ENCODE measurements at places on chromosomes 1 and 21.

DNA sequence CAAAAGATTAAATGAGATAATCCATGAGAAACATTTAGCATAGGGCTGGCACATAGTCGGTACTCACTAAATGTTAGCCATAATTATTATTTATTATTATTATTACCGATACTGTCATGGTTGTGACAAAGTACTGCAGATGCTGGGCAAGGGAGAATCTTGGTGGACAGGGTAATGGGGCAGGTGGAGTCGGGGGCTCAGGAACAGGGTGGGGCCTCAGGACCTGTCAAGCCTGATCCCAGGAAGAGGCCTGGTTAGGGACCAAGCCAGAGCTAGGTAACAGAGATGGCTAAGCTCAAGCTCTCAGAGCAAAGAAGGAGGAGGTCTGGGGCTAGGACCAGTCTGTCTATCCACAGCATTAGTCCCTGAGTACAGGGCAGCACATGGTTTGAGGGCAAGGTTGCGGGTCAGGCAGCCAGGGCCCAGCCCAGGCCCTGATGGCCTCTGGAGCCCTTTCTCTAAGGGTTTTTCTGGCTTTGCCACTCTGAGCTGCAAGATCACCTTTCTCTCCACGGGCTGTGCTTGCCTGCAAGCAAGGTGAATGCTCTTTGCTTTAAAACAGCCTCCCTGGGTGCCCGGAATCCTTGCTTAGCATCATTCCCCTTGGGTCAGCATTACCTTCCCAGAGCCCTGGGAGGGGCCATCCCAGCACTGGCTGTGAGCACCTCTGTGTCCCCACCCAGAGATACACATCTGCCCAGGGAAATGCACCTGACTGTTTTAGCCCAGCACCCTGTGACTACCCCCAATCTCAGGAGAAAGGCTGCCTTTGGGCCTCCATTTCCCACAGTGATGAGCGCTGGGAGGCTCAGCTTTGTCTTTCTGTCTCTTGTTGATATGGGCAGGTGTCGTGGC, 572.0 kb downstream of the PTPRU start:
- no peak for DNase-seq

DNA sequence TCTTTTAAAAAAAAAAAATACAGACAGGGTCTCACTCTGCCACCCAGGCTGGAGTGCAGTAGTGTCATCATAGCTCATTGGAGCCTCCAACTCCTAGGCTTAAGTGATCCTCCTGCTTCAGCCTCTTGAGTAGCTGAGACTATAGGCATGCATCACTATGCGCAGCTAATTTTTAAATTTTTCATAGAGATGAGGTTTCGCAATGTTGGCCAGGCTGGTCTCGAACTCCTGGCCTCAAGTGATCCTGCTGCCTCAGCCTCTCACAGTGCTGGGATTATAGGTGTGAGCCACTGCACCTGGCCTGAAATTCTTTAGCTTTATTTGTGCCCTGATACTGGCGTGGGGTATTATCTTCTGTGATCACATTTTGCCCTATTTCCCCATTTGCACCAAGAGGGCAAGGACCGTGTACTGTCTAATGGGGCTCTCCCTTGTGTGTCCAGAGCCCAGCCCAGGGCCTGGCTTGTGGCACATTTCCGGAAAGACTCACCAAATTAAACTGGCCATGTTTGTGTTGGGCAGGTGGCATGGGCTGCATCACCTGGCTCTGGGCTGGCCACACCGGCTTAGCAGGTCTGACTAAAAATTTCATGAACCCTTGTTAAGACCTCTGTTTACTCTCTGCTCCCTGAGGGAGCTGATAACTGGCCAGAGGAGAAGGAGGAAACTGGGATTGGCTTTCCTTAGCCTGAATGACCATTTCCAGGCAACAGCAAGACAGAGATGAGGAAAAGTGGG, 32.2 kb downstream of the TRIM62 start:
- no peak for DNase-seq

GRCh38 chr21:35348686-35349085, 299.6 kb upstream of the RUNX1 start:
- no peak for DNase-seq

GRCh38 chr1:225772323-225772768, 5.3 kb upstream of the SRP9 start:
- no peak for DNase-seq

GRCh38 chr1:21072721-21073120, 104.0 kb downstream of the EIF4G3 start:
- DNase-seq = no peak

DNA sequence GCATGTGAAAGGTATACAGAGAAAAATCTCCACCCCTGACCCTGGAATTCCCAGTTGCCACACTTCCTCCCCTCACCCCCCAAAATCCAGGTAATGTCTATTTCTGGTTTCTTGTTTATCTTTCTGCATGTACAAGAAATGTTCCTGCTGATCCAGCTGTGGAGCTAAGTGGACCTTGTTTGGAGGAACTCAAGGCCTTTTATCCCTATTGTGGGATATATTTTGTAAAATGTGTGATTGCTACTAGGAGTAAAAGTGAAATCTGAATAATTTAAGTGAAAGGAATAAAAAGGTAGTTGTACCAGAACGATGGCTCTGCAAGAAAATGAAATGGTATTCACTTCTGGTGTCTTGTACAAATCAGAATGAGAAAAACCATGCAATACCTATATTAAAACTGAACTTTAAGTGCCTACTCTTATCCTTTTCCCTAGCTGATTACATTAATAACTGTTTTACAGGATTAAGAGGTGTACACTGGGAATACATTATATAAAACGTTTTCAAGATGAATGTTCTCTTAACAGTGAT, 3.0 kb downstream of the SPEN start:
- DNase-seq = no peak

DNA sequence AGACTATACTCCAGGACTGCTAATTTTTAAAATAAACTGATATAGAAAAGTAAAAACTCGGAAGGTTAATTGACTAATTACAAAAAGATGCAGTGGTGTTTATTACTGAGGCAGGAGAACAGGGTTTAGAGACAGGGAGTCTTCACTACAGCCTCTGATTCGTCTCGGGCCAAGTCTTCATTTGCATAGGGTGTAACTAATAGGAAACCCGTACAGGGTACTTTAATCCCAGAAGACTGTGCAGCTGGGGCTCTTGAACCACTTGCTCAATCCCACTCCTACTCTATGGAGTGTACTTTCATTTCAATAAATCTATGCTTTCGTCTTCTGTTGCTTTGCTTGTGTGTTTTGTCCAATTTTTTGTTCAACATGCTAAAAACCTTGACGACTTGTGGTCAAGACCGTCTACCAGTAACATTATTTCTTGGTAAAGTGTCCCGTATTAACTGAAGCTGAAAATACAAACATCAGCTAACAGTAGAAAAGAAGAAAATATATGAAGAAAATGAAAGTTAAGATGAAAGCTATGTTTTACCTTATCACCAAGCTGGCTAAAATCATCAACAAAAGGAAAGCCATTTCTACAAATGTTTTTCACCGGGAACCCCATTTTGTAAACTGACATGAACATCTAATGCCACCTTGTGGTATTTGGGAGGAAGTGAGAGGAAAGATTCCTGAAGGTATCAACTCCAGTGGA, 8.0 kb downstream of the SDHB start:
- no peak for DNase-seq

- no peak for DNase-seq
These were observed 7.4 kb upstream of the RGS13 start for GRCh38 chr1:192628396-192629057.

DNA sequence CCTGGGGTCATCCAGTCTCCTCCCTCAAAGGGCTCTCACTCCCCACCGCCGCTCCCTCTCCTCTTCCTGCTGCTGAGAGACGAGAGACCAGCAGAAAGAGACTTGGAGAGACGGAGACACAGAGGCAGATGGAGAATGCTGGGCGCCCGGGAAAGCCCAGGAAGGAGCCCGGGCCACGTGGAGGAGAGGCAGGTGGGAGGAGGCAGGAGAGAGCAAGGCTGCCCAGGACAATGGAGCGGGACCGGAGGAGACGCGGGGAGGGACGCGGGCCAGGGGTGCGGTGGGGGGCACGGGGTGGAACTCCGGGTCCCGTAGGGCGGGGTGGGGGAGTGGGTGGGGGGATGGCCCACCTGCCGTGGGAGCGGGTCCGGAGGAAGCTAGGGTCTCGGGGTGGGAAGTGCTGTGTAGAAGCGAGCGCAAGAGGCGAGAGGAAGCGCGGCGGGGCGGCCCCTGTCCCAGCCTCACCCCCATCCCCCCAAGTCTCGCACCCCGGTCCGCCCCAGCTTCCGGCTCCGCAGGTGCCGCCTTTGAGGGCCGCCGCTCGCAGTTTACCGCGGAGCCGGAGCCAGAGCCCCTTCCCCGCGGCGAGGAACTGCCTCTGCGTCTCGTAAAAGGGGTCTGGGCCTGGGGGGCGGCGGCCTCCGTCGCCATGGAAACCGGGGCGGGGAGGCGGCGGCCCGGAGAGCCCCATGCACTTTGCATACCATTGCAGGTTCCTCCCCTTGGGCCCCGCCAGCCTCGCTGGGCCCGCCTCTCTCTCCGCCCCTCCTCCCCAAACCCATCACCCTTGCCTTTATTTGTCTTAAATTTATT, 11.7 kb upstream of the EPHA2 start:
- DNase-seq = no peak

GRCh38 chr1:5980314-5981008, 11.8 kb downstream of the NPHP4 start:
- no peak for DNase-seq

GRCh38 chr21:32312976-32313375, 14.3 kb downstream of the MRAP start:
- DNase-seq = no peak

- DNase-seq = no peak
These were observed 162.3 kb downstream of the PSMG1 start for GRCh38 chr21:39020751-39021477.

GRCh38 chr1:186745531-186746146, 65.4 kb upstream of the PTGS2 start:
- no peak for DNase-seq

- DNase-seq = no peak
These were observed 394.9 kb downstream of the NPHP4 start for GRCh38 chr1:5597171-5597850.

DNA sequence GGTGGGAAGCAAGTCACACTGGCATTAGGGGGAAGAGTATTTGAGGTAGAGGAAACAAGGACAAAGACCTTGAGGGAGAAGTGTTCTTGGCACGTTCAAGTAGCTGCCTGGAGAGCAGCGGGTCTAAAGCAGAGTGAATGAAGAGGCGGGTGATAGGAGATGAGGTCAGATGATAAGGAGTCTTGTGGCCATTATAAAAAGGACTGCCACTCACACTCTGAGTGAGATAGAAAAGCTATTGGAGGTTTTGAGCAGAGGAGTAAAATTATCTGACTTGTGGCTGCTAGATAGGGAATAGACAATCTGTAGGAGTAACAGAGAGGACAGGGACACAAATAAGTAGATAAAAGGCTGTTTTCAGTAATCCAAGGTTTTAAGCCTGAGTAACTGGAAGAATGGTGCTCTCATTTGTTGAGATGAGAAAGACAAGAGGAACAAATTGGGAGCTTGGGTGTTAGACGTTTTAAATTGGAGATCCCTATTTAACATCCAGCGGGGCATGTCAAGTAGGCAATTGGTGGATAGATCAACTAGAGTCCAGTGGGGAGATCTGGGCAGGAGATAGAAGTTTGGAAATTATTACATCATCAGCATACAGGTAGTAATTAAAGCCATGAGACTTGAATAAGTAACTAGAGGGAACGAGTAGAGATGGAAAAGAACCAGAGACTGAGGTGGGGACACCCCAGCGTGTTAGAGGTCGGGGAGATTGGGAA, 43.7 kb downstream of the HENMT1 start:
- DNase-seq = no peak

GRCh38 chr1:179167418-179167777, 62.1 kb downstream of the ABL2 start:
- no peak for DNase-seq

- DNase-seq = no peak
These were observed 173.4 kb upstream of the RGS18 start for GRCh38 chr1:191984856-191985255.

DNA sequence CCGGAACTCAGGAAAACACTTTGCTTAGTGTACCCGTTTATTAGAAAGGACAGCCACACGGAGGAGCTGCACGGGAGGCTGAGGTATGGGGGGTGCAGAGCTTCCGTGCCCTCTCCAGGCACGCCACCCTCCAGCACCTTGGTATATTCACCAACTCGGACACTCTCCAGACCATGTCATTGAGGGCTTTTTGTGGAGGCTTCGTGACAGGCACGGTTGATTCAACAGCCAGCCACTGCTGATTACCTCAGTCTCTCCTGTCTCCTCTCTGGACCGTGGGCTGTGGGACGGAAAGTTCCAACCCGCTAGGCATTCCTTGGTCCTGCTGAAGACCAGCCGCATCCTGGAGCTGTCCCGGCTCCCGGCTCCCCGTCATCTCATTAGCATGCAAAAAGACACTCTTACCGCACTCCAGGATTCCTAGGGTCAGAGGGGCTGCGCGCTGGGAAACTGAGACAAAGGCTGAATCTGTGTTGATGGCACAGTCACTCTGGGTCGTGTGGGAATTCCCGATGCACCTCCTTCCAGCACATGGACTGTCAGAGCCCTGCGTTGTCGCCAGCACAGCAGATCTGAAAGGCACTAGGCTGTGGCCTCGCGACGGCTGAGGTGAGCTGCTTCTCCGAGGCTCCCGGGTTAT, 65.6 kb downstream of the PRKCZ start:
- no peak for DNase-seq

GRCh38 chr21:15414057-15414456, 315.7 kb upstream of the USP25 start:
- DNase-seq = no peak

All from cortex of kidney (tissue), 1 donor.